CD4-positive, alpha-beta T cell treated with Interferon gamma for 1 hour (primary cell): ENCODE measurements at places on chromosomes 12 and 14.

DNA sequence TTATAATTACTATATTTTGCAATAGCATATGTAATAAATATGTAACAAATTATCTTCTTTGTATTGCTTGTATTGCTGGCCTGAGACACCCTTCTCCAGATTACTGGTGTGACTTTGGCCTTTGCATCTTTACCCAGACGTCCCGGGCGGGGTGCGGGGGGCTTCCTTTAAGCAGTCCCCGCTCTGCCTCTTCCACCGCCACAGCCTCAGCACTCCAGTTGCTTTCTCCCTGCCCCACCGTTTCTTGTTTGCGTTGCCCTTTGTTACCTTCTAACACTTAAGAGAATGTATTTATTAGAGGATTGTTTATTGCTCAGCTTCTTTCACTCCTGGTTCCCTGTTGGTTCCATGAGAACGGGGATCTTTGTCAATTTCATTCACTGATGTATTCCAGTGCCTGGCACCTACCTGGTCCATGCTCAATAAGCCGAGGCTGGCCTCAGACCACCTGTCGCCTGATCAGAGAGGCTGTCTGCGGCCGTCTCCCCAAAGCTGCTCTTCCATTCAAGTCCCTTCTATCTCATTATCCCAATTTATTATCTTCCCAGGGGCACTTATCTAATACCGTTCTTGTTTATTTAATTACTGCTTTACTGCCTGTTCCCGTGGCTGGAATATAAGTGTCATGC is 100.5 kb upstream of the RFLNA start:
- no peak for DNase-seq

- no peak for DNase-seq
These were observed 108.8 kb upstream of the ARHGAP5 start for GRCh38 chr14:31968107-31968810.

GRCh38 chr12:122022393-122023338 is 982 bp downstream of the BCL7A start:
- no peak for DNase-seq

DNA sequence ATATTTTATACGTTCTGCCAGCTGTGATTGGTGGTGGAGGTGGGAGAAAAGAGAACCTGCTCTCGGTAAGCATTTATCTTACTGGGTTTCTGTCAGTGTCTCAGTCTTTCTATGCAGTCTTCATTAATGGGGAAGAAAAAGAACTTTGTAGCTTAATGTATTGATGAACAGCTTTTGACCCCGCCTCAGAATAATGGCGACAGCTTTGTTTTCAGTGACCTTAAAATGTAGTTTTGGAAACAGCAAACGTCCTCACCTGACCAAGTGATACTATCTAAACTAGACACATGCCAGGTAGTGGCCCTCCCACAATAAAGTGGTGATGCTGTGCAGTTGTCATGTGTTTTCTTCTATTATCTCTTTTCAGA is 1.4 kb downstream of the DACT1 start:
- no peak for DNase-seq

GRCh38 chr14:57085801-57086200 is 182.9 kb downstream of the EXOC5 start:
- no peak for DNase-seq

GRCh38 chr12:123773375-123773774 is 11.3 kb downstream of the DNAH10 start:
- DNase-seq: no peak

- no peak for DNase-seq
These were observed 4.4 kb downstream of the MMP17 start for GRCh38 chr12:131832321-131833231.

DNA sequence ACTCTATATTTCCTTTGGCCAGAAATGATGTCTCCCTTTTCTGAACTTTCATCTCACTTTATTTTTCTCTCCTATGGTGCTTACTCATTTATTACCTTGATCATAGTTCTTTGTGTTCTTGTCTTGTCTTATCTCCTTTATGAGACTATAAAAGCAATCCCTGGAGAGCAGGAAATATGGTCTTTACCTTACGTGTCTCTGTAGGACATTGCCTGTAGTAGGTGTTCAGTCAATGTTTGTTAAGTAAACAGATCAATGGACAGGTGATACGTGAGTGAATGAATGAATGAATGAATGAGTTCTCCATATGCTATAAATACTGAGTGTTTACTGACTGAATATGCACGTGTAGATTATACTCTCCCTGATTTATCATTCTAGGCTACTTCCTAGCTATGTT is 193.7 kb upstream of the HMGA2 start:
- no peak for DNase-seq

DNA sequence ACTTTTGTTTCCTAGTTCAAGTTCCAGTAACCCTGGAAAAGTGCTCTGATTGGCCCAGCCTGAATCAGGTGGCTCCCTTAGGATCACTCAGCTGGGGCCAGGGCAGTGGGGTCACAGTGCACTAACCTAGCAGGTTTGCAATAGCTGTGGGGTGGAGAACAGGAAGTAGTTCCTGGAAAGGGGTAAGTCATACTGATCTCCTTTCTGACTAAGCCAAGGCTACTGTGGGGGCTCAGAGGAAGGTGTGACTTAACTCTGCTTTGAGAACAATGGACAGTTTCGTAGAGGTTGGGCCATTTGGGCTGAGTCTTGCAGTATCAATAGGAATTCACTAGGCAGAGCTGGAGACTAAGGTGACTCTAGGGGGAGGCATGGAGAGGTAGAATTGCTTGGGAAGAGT is 89.4 kb downstream of the KIF26A start:
- no peak for DNase-seq

DNA sequence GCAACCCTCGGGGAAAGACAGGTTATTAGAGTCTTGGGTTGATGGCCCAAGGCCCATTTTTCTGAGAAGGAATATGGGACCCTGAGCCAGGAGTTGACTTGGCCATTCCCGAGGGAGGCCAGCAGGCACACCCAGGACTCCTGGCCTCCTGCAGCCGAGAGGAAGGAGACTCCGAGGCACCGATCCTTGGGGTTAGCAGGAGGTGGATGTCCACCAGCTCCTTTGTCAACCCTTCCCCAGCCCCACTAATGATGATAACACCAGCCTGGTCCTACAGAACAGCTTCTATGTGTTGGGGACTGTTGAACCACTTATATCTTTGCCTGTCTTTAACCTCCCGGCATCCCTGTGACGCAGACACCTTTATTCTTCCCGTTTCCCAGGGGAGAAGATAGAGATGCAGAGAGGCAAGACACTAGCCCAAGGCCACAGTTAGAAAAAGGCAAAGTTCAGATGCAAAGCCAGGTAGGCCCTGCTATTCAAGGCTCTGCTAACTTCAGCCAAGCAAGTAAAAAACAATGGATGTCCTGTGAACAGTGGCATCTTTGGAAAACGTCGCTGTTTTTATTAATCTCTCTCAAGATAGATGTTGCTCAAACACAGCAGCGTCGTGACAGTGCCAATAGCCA is 767.3 kb upstream of the TBX3 start:
- no peak for DNase-seq

GRCh38 chr12:104701756-104702155 is 245.0 kb downstream of the CHST11 start:
- no peak for DNase-seq

- no peak for DNase-seq
These were observed 212.8 kb upstream of the CCDC196 start for GRCh38 chr14:66273261-66273832.

- DNase-seq: no peak
These were observed 7.3 kb upstream of the FRMD6 start for GRCh38 chr14:51644217-51644933.

DNA sequence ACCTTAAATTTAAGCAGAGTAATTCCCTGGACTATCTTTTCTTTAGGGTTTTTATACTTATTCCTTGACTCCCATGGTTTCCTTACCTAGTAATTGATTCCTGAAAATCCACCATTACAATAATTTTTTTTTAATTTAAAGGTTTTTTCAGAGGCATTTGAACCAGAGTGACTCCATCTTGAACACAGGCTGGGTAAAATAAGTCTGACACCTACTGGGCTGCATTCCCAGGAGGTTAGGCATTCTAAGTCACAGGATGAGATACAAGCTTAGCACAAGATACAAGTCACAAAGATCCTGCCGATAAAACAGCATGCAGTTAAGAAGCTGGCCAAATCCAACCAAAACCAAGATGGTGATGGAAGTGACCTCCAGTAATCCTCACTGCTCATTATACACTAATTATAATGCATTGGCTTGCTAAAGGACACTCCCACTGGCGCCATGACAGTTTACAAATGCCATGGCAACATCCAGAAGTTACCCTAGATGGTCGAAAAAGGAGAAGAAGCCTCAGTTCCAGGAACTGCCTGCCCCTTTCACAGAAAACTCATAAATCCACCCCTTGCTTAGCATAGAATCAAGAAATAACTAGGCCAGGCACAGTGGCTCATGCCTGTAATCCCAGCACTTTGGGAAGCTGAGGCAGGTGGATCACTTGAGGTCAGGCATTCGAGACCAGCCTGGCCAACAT is 53.6 kb downstream of the SLC25A21 start:
- DNase-seq: no peak

DNA sequence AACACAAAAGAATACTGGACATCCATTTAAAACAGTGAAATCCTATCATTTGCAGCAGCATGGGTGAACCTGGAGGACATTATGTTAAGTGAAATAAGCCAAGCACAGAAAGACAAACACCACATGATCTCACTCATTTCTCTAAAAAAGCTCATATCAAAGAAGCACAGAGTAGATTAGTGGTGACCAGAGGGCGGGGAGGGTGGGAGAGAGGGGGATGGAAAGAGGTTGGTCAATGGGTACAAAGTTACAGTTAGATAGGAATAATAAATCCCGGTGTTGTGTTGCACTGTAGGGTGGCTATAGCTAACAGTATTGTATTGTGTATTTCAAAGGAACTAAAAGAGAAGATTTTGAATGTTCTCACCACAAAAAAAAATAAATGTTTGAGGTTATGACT is 52.4 kb downstream of the DUSP6 start:
- no peak for DNase-seq

- DNase-seq: no peak
These were observed 2.3 kb downstream of the SPATS2 start for GRCh38 chr12:49369411-49370145.

- no peak for DNase-seq
These were observed 365.6 kb upstream of the TBX3 start for GRCh38 chr12:115049614-115050013.

- DNase-seq: peak; percentile 46
These were observed 131.8 kb downstream of the ERC1 start for GRCh38 chr12:1122786-1123185.

- no peak for DNase-seq
These were observed 224.4 kb downstream of the CHST11 start for GRCh38 chr12:104681012-104681690.

- DNase-seq: no peak
These were observed 26.3 kb upstream of the AMIGO2 start for GRCh38 chr12:47105914-47106674.

DNA sequence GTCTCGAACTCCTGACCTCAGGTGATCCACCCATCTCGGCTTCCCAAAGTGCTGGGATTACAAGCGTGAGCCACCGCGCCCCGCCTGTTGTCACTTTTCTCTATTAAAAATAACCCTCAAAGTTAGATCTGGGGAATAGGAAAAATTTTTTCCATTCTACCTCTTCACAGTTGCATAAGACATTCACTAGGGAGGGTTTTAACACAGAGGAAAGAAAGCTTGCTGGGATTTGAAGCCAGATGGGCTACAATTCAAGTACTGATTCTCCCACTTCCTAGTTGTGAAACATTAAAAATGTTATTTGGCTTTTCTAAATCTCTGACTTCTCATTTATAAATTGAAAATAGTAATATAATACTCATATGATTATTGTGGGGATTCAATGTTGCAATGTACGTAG is 23.3 kb upstream of the SLC15A5 start:
- no peak for DNase-seq

DNA sequence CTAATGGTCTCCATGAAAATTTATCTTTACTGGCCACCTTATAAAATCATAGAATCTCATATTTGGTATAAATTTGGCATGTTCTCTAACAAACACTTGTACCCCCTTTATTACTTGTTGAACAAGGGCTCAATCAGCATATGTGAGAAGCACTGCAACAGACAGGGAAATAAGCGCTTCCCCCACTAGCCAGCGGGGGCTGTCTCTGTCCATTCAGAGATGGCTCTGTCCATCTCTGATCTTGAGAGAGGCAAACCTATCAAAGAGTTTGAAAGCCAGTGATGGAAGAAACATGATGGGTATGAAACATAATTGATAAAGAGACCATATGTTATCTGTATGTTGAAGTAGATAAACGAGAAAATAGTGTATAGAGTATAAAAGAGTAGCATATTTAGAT is 326.8 kb downstream of the PDZRN4 start:
- DNase-seq: no peak

DNA sequence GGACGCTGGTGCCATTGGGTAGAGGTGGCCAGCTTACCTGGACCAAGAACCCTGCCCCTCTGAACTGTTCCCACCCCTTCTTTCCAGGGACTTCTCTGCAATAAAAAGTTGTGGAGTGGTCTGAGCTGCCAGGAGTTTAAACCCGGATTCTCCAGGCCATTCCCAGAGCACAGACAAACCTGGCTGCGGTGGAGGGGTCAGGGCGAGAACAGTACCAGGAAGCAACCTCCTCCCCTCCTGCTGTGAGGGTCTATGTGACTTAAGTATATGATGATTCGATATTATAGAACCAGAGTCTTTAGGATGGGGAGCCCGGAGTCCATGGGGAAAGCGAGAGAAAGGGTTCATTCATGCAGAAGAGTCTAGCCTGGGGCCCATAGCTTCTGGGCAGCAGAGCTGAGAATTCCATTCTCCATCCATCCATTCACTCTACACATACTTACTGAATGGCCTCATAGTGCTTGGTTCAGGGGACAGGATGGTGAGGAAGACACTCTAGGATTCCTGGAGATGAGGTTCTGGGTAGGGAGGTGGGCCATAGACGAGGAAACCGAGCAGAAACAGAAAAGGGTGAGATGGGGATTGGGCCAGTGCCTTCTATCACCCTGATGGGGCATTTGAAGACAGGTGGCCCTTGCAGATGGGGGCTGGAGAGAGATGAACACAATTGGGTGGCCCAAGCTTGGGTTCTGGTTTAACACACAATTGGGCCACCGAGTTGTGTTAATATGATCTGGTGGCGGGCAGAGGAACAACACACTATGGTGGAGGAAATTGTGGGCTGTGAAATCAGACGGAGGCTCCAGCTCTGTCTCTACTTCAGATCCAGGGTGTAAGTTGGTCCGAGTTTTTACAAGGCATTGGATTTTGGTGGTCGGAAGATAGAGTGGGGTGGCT is 5.2 kb downstream of the KRT86 start:
- DNase-seq: no peak

DNA sequence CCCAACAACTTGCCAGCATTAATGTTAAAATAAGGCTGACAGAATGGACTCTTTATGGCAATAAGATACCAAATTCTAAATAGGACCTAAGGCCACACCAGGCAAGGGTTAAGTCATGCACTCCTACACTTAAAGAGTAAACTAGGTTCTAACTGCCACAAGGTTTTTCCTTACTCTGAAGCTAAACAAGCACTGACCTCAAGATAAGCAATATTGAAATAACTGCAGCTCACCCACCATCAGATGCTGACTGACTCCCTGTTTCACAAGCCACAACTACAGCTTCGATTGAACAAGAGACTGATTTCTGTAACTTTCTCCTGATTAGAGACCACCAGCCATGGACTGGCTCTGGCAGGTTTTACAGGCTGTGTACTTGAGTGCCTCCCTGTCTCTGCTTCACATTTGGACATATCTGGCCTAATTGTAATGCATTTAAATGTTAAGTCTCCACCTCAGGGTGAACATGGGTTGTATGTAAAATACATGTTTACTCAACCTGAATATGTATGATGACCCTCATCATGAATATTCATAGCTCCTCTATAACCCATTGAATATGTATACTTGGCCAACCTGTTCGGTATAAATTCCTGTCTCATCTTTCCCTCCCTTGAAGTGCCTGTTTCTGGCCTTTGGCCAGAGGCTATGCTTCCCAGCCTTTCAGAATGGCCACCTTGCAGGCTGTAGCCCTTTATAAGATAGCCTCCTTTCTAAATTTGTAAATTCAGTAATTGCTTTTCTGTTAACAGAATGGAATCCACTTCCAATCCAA is 70.5 kb upstream of the DAAM1 start:
- DNase-seq: no peak
